GM19239 (cell line): ENCODE measurements at places on chromosomes 12 and 14.

- DNase-seq = no peak
These were observed 59.0 kb downstream of the GALNT16 start for GRCh38 chr14:69318901-69319475.

DNA sequence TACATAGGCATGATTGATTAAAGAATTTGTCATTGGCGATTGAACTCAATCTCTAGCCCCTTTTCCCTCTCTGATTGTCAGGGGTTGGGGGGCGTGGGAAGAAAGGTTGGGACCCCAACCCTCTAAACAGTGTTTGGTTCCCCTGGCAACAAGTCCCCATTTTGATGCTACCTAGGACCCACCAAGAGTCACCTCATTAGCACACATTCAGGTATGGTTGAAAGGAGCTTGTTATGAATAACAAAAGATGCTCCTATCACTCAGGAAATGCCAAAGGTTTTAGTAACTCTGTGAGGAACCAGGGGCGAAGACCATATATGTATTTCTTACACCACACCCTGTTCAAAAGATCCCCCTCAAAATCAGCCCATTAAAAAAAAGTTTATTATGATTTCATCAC, 14.3 kb downstream of the RNF212B start:
- no peak for DNase-seq

DNA sequence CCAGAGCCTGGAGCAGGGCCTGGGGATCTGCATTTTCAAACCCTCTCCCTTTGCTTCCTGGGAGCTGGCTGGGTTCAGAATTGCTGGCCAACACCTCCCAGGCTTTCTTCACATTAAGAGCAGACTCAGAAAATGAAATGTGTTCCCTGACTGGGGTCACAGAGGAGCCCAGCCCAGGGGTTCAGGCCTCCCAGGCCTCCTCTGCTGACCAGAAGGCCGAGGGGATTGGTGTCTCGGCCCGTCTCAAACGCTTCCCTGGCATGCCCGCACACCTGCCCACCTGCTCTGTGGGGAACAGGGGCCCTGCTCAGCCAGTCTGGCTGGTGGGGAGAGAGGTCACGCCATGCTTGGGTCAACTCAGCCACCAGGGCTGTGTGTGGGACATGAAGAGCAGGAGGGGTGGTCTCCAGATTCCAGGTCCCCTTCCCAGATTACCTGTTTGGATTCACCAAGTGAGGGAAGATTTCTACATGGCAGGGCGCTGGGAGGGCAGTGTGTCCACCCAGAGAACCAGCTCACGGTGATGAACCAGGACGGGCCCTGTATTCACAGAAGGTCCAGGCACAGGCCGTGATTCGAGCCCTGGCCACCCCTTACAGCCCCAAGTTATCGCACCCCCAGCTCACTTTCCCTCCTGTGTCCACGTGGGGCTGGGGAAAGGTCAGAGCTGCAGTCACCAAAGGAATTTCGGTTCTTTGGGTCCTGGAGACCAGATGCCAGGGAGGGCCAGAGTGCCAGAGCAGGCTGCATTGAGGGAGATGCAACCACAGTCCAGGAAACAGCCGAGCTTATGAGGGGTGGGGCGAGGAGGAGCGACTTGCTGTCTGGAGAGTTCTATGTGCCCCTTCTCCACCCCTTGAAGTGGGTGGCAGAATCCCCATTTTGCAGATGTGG, 55.2 kb upstream of the RIN3 start:
- DNase-seq = no peak

DNA sequence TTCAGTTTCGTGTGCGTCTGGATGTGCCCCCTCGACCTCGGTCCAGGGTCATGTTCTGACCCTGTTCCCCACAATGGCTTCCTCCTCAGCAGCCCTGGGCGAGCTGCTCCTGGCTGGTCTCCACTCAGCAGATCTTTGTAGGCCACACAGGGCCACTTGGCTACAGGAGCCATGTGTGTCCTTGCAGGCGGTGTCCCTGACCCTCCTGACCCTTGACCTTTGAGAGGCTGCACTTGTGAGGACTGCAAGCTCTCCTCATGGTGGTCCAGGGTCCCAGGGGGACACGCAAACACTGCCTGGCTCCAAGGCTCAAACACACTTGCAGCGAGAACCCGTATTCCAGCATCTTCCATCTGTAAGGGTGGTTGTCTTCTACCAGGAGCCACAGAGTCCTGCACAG, 7.5 kb upstream of the SIVA1 start:
- no peak for DNase-seq

GRCh38 chr12:132291402-132292175, 37.8 kb downstream of the GALNT9 start:
- no peak for DNase-seq

DNA sequence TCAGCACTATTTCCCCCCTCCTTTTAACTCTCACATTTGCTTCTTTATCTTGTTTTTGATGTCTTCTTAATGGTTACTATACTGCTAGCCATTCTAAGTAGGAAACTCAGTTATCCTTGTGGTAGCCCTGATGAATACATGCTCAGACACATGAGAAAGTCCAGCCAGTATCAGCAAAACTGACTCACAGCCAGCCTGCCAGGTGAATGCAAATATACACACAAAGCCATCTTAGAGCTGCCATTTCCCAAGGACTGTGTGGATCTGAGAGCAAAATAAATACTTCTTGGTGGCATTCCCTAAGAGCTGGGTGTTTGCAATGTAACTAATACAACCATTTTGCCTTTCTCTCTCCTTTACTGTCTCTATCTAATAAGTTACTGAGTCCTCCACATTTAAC, 455.2 kb downstream of the CCER1 start:
- no peak for DNase-seq

DNA sequence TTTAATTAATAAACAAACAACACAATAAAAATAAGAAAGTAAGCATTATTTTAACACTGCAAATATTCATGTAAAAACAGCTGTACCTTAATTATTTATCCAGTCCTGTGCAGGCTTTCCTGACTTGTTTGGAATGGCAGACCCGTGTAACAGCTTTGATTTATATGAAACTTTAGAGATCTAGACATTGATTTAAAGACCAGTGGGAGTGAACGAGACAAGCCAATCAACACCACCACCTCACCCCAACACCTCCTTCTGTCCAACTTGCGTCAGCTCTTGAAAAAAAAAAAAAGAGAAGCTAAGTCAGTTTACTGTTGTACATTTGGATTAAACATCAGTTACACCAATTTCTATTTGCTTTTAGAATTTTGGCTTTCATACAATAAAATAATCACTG, 22.3 kb downstream of the SLC38A4 start:
- no peak for DNase-seq

- no peak for DNase-seq
These were observed 75.4 kb upstream of the KCNJ8 start for GRCh38 chr12:21849878-21850277.

DNA sequence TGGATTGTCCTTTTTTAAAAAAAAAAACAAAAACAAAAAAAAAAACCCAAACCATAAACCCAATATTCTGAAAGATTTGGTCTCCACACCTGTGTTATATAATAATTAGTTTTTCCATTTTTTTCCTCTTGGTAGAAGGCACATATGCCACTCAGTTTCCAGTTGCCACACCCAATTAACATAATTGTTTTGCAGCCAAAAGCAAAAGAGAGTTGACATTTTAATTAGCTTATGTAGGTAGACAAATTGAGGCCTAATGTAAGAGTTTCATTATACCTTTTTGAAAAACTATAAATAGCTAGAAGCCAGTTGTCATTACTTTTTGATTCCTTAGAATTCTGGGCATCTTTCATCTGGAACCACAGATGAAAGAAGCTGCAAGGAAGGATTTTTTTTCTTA, 21.0 kb downstream of the PTPN11 start:
- no peak for DNase-seq

GRCh38 chr12:20450591-20451180, 82.3 kb downstream of the PDE3A start:
- no peak for DNase-seq

DNA sequence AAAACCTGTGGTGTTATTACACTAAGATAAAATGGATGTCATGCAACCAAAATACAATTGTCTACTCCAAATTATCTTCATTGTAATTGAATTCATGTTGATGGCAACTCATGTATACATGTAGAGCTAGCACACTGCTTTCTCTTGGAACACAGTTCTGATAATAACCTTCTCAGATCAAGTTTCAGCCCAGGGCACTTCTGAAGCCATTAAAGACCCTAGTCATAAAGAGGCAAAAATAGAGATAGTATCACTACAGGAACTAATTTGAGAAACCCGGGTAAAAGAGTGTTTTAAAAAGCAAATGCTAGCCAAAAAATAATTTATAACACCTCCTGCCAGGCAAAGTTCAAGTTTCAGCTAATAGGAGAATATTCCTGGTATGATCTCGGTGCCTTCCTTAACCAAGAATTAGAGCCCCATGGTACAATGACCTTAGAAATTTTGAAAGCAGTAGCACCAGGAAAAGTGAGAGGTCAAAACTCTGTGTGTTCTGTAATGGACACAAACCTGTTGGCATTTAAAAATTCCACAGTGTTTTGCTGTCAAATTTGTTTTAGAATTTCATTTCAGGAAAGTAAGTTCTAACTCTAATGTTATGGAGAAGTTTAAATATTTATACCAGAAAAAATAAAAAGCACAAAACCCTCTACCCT, 105.0 kb upstream of the FRMD6 start:
- DNase-seq = no peak

- no peak for DNase-seq
These were observed 10.5 kb downstream of the RASSF9 start for GRCh38 chr12:85825746-85826145.

DNA sequence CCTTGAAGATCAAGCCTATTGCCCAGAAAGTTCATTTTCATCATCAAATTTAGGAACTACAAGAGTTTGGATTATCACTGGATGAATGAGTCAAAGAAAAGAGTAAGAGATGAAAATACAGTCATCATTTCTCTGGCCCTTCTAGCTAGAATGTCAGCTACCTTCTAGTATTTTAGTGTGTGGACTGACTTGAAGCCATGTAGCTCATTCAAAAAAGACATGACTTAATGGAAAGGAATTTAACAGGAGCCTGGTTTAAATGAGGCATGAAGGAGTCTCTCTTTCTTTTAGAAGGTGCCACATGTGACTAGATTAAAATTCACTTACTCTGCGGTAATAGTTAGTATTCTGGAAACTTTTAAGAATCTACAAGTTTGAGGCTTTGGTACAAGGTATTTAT, 7.1 kb downstream of the PTHLH start:
- no peak for DNase-seq

GRCh38 chr12:54404061-54405004, 14.7 kb downstream of the ITGA5 start:
- DNase-seq = no peak

DNA sequence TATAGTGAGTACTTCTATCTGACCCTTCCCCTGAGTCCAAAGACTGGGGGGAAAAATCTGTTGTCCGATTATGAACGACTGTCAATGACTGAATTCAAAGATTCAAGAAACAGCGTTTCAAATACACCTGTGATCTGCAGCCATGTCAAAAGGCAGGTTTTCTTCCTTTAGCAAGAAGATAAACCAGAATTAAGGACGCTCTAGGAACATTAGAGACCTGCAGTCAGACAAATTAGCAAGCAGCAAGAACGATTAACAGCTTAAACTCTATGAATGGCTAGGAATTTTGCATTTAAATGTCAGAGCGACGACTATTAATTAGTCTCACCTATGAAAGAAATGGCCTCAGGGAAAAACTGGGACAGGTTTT, 2.1 kb downstream of the DUSP6 start:
- no peak for DNase-seq

DNA sequence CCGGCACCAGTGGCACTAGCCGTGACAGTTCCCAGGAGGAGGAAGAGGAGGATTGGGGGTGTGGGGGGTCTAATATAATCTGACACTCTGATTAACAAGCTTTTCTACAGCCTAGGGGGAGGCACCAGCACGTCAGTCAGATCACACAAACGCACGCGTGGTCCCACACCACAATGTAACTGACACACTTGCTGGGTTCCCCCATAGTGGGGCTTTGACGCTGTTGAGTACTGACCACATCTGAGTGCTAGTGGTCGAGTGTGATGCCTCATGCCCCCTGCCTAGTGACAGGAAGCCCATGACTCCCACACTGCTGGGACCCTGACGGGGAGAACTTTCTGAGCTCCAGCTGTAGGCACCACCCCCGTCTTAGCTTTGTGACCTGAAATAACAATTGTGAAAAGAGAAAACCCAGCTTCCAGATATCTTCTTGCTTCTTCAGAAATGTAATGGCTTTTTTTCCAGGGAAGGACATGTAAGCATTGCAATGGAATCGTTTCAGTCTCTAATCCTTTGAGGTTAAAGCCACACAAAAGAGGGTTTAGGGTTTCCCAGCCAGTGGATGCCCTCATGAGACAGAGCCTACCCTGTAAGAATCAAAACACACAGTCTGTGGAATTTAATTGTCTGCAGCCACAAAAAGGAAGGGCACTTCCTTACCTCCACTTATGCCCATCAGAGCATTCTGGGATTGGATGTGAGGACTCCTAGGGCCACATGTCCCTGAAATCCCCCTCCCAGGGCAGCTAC, 183.9 kb downstream of the PIWIL1 start:
- DNase-seq = no peak

GRCh38 chr12:131494216-131494615, 216.7 kb upstream of the SFSWAP start:
- no peak for DNase-seq

GRCh38 chr12:62468397-62468796, 1.8 kb downstream of the MON2 start:
- no peak for DNase-seq

GRCh38 chr12:50201987-50202521, 34.9 kb upstream of the CERS5 start:
- no peak for DNase-seq

DNA sequence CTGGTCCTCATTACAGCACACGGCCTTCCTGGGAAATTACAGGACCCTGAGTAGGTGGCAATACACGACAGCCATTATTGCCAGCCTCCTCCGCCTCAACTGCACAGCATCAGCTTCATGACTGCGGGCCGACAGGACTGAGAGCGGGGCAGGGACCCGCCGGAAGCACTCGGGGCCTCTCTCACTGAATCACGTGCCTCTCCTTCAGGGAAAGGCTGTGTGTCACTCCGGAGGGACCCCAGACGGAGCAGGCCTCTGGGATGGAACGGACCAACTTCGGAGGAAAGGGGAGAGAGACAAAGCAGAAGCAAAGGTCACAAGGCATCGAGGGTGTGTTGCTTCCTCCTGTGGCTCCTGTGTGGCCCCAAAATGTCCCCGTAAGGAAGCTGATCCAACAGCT, 90.0 kb downstream of the RNF34 start:
- no peak for DNase-seq

- DNase-seq = no peak
These were observed 44.0 kb downstream of the ZNF664 start for GRCh38 chr12:124017064-124017463.

- DNase-seq = no peak
These were observed 30.4 kb downstream of the KANSL2 start for GRCh38 chr12:48651681-48652080.
